ENCODE measurements at places on chromosomes 11 and 22.

DNA sequence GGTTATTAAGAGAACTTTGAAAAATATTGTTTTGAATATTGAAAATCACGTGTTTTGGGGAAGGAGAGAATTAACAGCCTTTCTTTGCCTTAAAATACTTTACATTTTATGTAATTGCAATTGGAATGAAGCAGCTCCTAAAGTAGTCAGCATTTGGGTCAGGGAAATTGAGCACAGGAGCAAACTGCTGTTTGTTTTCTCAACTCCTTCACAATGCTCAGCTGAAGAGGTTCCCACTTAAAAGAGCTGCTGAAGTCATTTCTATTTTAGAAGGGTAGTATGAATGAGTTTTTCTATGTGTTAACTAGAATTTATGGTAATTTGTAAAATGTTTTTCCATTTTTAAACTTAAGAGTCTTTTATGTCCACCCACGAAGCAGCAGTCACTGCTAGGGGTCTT lies 8.1 kb upstream of the UCP2 start:
- no peak for DNase-seq

DNA sequence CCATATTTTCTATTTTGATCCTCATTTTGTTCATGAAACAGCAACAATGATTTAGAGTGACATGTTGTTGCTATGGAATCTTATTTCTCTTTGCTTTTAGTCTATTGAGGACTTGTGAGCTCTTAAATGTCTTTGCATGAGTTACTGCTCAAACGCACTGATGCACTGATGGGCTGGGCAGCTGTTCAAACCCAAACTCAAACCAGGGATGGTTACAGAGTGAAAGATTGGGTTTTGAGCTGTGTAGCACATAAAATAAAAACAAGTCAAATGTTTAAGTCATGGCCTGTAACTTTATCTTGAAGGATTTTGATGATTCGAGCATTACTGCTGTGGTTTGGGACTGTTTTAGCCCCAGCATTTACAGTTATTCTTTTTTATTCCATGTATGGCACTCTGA lies 20.1 kb upstream of the NCAM1 start:
- DNase-seq, result no peak

GRCh38 chr11:70671083-70671482 lies 272.8 kb downstream of the CTTN start:
- no peak for DNase-seq

GRCh38 chr22:46381142-46381541 lies 45.6 kb downstream of the TRMU start:
- no peak for DNase-seq

- no peak for DNase-seq
Observed at GRCh38 chr11:62676698-62677097, 2.2 kb downstream of the UBXN1 start.

DNA sequence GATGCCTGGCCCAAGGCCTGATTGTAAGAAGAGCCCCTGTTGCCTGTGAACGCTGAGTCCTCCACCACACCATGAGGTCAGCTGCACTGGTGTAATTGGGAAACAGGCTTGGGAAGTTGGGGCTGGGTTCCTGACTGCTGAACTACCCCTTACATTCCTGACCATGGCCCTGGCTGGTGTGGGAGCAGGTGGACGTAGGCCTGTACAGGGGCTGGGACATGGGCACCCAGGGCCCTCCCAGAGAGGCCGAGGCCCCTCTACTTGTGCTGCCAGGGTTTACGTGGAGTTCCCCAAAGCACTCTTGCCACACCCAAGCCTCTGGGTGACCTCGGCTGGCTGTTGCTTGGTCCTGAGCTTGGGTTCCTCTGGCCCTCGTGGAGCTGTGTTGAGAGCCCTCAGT lies 5.4 kb downstream of the RELT start:
- no peak for DNase-seq

DNA sequence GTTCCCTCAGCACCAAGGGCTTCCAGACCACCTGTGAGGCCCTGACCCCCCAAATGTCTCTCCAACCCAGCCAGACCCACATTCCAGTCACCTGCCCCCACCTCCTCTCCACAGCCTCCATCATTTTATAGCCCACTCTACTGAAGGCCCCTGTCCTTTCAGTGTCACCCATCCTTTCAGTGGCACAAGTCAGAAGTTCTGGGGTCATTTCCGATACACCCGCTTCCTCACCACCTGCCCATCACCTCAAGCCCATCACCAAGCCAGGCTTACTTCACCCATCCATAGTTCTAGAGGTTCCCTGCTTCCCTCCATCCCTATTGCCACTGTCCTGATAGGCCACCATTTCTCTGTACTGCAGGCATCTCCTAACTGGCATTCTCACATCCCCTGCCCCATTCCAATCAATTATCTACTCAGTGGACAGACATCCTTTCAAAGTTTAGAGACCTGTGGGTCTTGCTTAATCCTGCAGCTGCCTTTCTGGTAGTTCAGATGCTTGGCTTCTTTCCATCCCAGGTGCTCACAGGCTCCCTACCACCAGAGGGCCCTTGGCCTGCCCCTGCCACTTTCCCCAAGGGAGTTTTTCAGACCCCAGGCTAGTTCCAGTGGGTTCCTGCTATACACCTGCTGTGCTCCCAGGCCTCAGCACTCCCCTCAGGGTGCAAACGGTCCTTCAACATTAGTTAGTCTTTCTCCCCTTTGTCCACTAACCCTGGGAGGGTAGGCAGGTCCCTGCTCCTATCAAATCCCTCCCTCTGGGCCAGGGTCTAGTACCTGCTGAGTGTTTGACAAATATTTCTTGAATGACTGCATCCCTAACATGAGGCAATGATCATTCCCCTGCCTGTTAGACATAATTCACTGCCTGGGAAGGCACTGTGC lies 7.6 kb downstream of the KCNQ1OT1 start:
- DNase-seq, result no peak

DNA sequence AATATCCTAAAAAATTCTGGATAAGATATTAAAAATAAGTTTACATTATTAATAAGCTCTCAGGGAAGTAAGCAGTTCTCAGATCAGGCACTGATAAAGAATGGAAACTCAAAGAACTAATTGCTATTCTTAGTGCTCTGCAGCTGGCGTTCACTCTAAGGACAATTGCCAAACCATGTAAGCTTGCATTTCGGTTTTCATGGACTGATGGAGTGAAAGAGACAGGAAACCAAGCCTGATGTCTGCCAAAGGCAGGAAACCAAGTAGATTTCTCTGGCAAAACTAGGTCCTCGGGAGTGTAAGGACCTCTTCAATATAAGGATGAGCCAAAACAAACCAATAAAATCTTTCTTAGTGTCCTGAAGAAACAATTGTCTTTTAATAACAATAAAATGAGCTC lies 355.2 kb downstream of the RAB38 start:
- no peak for DNase-seq

GRCh38 chr11:32331098-32331497 lies 104.2 kb downstream of the WT1 start:
- no peak for DNase-seq

DNA sequence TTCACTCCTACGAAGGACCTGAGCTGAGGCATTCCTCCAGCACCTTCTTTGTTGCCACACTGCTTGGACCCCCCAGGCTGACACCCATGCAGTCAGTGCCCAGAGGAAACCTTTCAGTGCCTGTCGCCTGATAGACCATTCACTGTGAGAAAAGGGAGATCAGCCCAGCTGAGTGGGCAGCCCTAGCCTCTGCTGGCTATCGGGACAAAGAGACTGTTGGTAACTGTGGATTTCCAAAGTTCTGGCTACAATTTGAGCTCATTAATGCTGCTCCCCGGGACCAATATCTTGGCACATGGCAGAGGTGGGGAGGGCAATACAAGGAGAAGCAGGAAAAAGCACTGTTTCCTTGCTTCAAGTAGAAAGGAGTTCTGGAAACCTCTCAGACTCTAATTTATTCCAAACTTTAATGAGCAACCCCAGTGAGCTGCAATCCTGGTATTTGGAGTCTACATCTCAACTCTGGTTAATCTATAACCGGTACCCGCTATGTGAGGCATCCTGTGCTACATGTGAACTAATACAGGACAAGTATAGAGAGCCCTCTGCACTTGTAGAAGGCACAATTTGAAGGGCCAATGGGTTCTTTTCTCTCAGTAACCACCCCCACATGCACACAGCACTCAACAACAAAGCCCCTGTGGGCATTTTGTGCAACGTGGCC lies 200.7 kb upstream of the NCAM1 start:
- no peak for DNase-seq

GRCh38 chr22:50250555-50251476 lies at the start of gene HDAC10:
TSS of gene HDAC10 (minus strand) at chr22:50251265. CDS start at chr22:50251032, 233 bp downstream.
- DNase-seq, result peak; percentile 70

GRCh38 chr22:17694193-17694592 lies 55.6 kb downstream of the BCL2L13 start:
- DNase-seq, result no peak

DNA sequence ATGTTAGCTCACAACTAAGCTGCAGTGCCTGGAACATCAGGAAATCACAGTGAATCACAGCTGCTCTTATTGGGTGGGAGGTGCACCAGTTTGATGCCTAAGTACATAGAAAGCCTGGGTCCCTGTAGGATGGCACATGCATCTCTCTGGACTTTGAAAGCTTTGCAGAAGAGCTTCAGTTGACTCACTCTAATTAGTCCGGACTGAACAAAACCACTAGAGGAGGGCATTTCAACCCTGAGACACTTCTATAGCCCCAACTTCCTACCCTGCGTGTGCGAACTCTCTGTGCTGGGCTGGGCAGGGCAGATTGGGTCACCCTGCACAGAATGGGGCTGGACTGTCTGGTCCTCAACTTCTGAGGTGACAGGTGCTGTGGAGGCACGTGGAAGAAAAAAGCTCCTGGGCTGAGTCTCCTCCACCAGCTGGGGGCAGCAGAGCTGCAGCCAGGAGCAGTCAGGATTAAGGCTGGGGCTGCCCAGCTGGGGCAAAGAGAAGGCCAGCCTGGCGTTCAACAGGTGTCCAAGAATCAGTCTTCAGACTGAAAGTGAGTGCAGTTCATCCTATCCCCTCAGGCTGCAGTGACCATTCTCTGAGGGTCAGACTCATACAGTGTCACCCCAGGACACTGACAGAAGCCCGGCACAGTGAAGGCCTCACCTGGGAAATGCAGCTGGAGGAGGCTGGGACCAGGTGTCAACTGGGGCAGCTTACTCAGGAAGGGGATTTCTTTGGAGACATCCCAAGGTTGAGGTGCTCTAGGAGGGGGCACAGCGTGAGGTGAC lies 22.1 kb downstream of the GGTLC2 start:
- no peak for DNase-seq

DNA sequence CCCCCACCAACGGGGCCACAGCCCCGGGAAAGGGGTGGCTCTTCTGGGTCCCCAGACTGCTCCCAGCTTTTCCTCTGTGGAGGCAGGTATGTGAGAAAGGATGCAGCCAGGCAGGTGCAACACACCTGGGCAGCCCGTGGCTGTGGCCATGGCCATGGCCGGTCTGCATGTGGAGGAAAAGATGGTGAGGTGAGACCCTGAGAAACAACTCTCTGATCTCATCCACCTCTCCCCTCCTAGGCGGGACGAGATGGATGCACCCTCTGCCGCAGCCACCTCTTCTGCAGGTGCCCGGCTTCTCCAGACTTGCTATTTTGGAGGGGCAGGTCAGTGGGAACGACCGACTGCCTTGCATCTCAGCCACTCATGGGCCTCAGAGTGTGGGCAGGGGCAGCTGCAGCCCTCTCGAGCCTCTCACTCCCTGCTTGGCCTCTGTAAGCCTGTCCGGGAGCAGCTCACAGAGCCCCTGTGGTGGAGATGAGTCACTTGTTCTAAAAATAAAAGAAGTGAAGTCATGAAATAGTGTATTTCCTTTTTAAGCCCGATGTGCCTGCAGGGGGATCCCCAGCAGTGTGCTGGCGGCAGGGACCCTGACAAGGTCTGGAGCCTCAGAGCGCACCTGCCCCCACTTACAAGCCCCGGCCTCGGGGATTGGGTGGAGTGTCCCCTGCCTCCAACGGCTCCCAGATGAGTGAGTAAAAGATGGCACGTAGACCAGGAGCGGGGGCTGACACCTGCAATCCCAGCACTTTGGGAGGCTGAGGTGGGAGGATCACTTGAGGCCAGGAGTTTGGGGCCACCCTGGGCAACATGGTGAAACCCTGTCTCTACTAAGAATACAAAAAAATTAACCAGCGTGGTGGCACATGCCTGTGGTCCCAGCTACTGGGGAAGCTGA lies 10.7 kb downstream of the SMIM38 start:
- DNase-seq, result no peak

DNA sequence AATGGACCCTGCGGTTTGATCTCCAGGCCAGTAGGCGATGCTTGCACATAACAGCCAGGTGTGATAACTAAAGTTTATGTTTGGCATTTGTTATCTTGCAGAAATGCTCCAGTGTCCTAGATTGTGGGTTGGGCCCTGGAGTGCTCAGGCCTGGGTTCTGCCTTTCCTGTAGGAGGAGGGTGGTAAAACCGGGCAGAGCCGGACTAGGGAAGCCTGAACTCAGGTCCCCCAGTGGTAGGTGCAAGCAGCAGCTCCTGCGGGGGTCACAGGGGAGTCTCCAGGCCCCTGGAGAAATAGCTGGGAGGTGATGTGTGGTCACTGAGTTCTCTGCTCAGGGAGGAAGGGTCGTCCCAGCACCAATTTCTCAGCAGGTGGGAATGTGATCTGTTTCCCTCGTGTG lies 538.3 kb upstream of the ANO3 start:
- no peak for DNase-seq

DNA sequence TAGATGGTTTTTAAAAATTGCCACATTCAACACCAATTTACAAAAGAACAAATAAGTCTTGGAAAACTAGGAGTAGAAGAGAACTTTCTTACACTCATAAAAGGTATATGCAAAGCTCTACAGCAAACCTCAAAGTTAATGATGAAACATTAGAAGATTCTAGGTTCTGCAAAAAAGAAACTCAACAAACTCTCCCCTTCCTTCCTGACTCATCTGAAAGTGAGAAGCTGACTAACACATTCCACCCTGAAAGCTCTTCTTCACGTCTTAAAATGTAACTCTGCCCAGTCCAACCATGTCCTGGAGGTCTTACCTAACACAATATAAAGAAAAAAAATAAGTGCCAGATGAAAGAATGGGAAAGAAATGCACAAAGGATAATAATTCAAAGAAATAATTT lies 218.9 kb upstream of the ISX start:
- no peak for DNase-seq

DNA sequence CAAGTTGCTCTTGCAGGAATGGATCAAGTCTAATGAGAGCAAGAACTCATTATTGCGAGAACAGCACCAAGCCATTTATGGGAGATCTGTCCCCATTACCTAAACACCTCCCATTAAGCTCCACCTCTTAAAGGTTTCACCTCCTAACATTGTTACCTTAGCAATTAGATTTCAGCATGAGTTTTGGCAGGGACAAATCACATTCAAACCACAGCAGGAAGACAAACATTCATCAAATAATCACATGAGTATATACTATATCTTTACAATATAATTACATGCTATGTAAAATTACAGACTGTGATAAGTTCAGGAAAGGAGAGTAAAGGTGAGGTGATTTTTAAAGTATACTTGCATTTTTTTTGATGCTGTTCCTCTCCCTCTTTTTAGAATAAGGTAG lies 6.6 kb upstream of the TEAD1 start:
- DNase-seq, result no peak

- no peak for DNase-seq
Observed at GRCh38 chr22:39715778-39716495, 145.4 kb downstream of the CACNA1I start.

All from activated effector memory CD4-positive, alpha-beta T cell treated with Interleukin-2 at 50 U/mL for 16 hours (primary cell).